ENCODE measurements at places on chromosomes 1 and 21.

GRCh38 chr1:2556678-2557481 is 709 bp downstream of the TNFRSF14 start:
- DNase-seq: no peak

GRCh38 chr1:224054611-224055010 is 59.3 kb upstream of the FBXO28 start:
- no peak for DNase-seq

GRCh38 chr1:29379443-29380073 is 143.2 kb downstream of the PTPRU start:
- DNase-seq: no peak

GRCh38 chr1:88878731-88879130 is 12.6 kb downstream of the GTF2B start:
- DNase-seq: no peak

GRCh38 chr1:115939455-115939854 is 36.9 kb upstream of the SLC22A15 start:
- DNase-seq: no peak

DNA sequence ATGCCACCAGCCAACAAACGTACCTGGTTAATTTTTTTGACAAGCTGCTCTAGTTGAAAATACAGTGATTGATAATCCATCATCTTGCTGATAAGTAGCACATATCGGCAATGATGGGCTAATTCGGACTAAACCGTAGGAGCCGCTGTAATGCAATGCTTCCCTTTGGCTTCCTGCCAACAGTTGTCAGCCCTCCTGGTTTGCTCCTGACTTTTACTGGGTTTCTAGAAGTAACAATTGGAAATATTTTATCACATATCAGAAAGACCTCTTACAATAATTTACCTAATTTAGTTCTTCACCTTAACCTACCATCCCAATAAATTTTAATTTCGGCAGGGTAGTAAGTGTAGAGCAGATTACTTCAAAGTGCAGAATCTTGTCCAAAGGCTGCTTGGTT is 148.5 kb downstream of the DHRS3 start:
- DNase-seq: no peak

- no peak for DNase-seq
Observed at GRCh38 chr1:155287987-155288543, 10.8 kb downstream of the HCN3 start.

- DNase-seq: no peak
Observed at GRCh38 chr1:27341525-27342252, at the start of gene SYTL1. SYTL1 (plus strand) TSS chr1:27342022; CDS start chr1:27345335, 3,313 bp downstream.

DNA sequence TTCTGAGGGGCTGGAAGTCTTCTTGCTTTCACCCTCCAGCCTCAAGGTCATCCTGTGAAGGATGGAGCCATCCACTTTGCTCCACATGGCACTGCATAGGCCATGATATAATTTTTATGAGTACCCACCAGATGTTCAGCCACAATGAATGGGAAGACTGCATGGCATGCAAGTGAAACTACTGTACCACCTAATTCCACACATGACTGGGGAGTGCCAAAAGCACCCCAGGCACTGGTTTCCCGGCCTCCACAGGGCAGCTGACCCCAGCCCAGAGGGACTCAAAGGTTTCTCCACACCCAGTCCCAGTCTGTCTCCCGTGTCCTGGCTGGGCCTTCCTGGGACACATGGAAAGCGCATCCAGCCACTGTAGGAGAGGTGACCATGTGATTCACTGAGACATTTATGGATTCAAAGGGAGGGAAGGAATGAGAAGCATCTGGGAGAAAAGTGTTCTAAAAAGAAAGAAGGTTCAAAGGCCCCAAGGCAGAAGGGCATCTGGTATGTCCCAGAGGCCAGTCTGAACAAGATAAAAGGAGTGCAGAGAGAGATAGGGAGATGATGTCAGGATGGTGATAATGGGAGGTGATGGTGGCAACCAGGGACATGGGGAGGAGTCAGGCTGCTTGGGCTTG is 12.1 kb downstream of the RHOU start:
- no peak for DNase-seq

DNA sequence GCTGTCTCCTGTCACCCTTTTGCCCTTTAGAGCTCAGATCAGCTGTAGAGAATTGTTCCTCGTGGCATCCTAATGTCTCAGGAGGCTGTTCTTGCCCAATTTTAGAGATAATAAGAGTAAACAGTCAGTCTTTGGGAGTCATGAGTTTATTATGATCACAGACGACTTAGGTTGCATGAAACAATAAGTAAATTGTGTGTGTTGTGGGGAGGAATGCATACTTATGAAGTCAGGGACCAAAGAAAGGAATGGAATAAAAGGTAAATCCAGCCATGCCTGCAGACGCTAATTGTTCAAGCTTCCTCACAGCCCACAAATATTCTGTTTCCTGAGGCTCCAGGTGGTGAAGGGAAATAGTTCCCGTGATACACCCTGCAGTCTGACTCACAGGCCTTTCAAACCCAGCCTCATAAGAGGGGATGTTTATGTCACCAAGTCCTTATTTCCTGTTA is 897 bp downstream of the EPHX4 start:
- no peak for DNase-seq

- no peak for DNase-seq
Observed at GRCh38 chr1:156368889-156369684, at the start of gene RHBG. RHBG (plus strand) TSS chr1:156369211; CDS start chr1:156369250, 39 bp downstream.

All from NCI-H1436 treated with DMSO at 0.1 percent for 48 hours (cell line).